NCI-H2171 treated with DMSO at 0.1 percent for 48 hours (cell line): ENCODE measurements at places on chromosomes 5 and 9.

DNA sequence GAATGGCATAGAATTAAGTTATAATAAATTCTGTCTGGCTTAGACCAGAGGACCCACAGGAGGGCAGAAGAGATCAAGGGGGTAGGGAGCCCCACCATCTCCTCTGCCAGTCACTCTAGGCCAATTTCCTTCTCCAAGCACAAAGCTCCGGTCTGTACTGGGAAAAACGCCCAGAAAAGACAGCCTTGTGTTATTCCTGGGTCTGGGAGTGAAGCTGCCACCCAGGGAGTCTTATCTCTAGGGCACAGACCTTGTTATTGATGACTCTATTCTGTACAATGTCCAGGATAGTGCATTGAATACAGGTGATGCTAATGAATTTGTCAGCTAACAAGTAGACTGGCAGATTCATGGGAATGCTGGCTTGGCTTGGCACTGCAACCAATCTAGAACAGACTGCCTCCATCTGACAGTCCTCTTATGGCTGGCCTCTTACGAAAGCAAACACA lies 60.7 kb downstream of the MED27 start:
- peak; percentile 69 for DNase-seq

DNA sequence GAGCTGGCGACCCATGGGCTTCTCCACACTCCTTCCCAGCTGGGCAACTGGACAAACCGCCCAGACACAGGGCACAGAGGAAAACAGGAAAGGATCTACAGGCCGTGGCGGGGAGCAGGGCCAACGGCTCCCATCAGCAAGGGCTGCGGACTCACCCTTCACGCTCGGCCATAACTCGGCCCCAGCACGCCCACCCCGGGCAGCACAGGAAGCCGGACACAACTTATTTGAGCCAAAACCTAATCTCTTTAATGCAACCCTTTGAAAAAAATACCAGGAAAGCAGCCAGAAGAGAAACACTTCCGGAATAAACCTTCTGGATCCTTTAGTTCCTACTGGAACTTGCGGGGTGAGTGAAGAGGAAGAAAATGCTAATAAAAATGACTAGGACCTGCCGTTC lies 59.9 kb downstream of the VAV2 start:
- no peak for DNase-seq

- DNase-seq, result no peak
Measured at GRCh38 chr5:169563369-169563768, 20.2 kb upstream of the SPDL1 start.

DNA sequence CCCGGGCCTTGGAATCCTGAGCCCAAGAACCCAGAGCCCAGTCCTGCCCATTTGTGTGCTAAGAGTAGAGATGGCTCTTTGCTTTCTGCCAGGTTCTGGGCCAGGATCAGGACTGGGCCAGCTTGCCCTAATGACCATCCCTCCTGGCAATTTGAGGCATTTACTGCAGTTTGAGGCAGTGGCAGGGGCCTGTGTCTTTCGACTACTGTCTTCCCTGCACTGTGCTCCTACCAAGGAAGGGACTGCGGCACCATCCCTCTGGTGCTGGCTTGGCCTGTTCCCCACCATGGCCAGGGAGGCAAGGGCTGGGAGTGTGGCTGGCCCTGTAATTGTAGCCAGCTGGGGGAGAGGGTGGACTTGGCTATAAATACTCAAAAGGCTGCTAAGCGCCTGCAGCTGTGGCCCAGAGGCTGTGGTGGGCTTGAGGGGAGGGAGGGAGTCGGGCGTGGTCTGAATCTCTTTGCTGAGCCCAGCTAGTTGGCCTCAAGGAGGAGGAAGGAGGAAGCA lies 4.6 kb downstream of the ENHO start:
- DNase-seq, result no peak

GRCh38 chr5:180494510-180495181 lies 467 bp downstream of the CNOT6 start:
- no peak for DNase-seq

GRCh38 chr5:163826201-163826600 lies 320.8 kb downstream of the MAT2B start:
- DNase-seq, result no peak

GRCh38 chr9:89628601-89629000 lies 23.8 kb downstream of the GADD45G start:
- DNase-seq, result no peak

- DNase-seq, result no peak
Measured at GRCh38 chr5:81147011-81147885, 85.9 kb upstream of the CKMT2 start.

DNA sequence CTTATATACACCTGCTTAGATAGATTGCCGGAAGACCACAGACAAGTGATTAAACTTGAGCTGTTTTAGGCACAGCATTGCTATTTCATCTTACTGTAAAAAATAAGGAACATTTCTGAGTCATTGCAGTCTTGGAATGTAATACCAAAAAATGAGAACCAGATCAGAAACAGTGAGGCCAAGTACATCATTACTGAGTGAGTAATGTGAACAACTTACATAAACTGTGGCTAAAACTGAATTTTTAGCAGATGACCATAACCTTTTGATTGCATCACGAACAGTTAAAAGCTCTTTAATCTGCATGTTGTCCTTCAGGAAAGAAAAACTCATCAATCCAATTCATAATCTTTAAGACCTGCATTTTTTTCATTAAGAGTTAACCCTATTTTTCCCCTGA lies 157.1 kb upstream of the FGF10 start:
- no peak for DNase-seq

DNA sequence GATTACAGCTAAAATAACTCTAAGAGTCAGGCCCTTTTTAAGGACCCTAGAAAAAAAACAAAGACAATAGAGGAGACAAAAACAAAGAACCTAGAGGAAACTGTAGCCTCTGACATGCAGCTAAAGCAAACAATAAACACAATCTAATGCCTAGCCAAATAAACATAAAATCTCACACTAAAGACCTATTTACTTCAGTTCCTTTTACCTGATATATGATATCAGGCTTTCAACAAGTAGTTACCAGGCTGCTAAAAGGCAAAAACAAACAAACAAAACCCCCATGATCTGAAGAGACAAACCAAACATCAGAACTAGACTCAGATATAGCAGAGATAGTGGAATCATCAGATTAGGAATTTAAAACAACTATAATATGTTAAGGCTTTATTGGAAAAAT lies 226.5 kb upstream of the POU5F2 start:
- no peak for DNase-seq

- no peak for DNase-seq
Measured at GRCh38 chr5:74337254-74337983, 303.1 kb downstream of the ENC1 start.

DNA sequence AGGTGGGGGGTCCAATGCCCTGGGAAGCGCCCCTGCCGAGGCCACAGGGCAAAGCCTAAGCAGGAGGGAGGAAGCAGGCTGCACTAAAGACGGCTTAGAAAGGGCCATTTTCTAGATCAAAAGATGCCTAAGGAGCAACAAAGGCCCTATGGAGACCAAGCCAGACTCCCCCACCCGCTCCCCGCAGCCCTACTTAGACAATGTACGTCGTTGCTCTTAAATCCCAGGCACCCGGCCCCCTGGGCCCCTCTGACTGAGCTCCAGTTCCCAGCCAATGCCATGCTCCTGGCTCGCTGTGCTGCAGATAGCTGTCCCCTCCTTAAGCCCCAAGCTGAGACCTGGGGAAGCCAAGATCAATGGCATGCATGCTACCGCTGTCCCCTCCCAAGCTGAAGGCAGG lies 10.3 kb downstream of the IPPK start:
- DNase-seq, result no peak

DNA sequence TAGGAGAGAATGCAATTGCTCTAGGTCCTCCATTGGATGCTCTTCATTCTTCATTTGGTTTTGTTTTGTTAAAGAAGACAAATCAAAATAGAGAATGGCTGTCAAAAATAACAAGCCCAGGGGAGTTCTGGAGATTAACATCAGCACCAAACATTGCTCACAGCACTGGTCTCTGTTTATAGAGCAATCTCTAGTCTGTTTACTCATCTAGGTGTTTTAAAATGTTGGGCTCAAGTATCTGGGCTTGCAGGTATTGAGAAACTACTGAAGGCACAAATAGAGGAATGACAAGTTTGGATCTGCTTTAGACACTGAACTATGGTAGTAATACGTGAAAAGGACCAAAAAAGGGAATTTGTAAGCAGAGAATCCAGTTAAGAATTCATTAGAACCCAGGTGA lies 77.0 kb upstream of the TMC1 start:
- no peak for DNase-seq

GRCh38 chr9:94182532-94182931 lies 76.6 kb upstream of the ZNF169 start:
- DNase-seq, result no peak

GRCh38 chr5:142720641-142721271 lies 34.9 kb upstream of the FGF1 start:
- DNase-seq, result peak; percentile 72

DNA sequence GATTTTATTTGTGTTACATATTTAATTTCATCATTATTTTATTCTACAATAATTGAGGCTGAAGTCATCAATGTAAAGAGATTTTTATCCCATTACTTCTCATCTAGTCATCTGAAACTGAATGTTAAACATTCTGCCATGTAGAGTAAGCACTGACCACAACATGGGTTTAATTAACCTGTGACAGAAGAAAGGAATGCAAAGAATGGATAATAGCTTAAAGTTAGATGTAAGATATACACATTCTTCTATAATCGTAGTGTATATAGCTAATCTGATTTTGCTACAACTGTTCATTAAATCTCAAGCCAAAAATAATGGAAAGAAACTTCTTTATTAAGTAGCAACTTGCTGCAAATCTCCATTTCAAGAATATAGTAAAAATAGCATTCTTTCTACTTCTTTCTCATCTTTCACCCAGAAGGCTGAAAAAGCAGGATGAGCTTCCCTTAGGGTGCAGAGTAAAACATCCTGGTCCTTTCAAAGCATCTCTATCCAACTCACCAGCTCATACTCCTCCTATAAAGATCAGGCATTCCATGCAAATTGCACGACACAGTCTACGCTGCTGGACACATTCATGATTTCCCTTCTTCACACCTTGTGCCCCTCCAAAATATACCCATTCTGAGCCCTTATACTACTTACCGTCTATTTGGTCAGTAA lies 115.2 kb downstream of the EFNA5 start:
- no peak for DNase-seq
